ENCODE measurements at places on chromosomes 5 and 9.

DNA sequence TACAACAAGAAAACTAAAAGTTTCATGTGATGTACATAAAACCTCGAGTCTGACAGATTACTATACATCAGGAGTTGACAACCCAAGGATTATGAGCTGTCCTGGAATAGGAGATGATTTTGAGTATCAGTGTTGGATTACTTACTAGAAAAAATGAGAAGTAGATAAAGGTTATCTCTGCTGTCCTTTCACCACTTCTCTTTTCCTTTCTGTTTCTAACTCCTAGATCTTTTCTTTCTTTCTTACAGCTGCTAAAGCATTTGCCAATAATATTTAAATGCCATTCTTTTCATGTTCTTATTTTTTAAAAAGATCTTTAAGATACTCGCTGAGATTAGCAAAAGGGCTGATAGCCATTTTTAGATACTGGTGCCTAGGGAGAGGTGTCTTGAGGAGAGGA is 14.8 kb downstream of the RBM27 start:
- no peak for DNase-seq

DNA sequence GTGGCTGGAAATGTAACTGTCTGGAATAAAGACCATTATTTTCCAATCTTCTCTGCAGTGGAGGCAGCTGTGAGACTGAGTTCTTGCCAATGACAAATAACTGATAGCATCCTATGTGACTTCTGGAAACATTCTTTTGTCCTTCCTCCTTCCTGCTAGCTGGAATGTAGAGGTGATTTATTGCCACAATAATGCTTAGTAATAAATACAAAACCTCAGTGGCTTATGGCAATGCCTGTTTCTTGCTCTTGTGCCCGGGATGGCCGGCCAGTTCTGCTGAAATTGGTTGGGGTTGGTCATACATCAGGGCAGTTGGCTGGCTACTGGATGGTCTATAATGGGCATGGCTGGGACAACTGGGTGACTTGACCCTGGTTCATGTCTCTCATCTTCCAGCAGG is 12.2 kb upstream of the TEX48 start:
- peak; percentile 46 for DNase-seq

DNA sequence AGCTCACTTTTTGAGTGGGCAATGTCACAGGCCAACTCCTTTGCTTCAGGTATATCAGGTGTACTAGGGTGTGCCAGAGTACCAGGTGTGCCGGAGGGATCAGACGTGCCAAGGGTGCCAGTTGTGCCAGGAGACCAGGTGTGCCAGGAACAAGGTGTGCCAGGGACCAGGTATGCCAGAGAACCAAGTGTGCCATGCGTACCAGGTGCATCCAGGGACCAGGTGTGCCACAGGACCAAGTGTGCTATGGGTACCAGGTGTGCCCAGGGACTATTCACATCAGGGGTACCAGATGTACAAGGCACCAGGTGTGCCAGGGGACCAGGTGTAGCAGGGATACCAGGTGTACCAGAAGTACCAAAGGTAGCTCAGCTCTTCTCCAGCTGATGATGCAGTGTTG is 174.7 kb upstream of the S1PR3 start:
- no peak for DNase-seq

DNA sequence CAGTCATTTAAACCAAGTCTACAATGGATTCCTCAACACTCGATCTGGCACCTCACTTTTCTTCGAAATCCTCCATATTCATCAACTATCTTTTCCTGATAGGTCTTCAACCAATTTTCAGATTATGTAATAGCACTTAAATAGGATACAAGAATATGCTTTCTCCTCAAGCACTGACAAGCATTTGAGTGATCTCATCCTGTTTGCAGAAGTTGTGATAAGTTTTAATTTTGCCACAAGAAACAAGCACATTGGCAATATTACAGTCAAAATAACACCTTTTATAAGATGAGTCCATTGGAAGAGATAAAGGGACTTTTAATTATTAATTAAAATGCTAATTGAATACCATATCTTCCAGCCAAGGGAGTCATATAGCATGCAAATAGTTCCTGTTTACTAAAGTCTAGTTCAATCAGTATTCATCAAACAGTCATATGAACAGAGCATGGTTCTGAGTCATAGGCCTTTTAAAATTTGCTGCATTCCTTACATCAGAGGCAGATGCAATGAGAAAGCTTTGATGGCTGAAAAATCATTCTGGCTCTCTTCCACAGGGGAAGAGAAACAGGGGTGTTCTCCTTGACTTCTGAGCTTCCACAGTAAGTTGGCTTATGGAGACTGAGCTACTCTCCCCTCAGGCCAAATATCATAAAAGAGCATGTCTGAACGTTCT is 32.7 kb upstream of the ZCCHC9 start:
- peak; percentile 41 for DNase-seq

- DNase-seq, result no peak
Measured at GRCh38 chr5:95822043-95822541, 434 bp downstream of the GLRX start.

- no peak for DNase-seq
Measured at GRCh38 chr5:153558957-153559356, 68.5 kb downstream of the GRIA1 start.

GRCh38 chr5:141490271-141490670 is 1.4 kb downstream of the PCDHGC5 start:
- DNase-seq, result no peak

DNA sequence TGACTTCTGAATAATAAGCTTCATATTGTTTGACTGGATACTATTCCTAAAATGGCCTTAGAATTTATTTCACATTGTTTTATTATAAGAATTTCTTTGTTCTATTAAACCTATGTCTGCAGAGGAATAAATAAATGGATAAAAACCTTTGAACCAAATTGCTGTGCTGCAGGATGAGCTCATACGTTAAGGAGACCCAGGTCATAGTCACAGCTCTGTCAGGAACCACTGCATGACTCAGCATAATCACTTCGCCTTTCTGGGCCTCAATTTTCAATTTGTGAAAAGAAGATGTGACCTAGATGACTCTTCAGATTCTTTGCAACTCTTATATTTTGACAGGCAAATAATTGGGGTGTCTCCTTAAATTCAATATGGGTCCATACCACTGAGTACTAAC is 36.7 kb upstream of the HMHB1 start:
- DNase-seq, result no peak

- no peak for DNase-seq
Measured at GRCh38 chr5:116858705-116859333, 284.2 kb upstream of the SEMA6A start.

GRCh38 chr5:154221371-154221896 is 30.9 kb downstream of the GALNT10 start:
- DNase-seq, result peak; percentile 88

DNA sequence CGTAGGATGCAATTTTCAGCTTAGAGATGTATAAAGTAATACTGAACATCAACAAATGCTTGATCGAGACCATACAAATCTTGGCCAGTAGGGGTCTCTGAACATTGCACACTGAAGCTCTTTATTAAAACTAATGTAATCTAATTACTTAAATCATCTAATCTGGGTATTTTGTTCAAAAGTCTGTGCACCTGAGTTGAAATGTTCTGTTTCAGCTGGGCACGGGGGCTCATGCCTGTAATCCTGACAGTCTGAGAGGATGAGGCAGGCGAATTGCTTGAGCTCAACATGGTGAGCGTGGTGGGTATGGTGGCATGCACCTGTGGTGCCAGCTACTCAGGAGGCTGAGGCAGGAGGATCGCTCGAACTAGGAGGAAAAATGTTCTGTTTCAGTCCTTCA is 41.0 kb downstream of the ESM1 start:
- DNase-seq, result no peak

DNA sequence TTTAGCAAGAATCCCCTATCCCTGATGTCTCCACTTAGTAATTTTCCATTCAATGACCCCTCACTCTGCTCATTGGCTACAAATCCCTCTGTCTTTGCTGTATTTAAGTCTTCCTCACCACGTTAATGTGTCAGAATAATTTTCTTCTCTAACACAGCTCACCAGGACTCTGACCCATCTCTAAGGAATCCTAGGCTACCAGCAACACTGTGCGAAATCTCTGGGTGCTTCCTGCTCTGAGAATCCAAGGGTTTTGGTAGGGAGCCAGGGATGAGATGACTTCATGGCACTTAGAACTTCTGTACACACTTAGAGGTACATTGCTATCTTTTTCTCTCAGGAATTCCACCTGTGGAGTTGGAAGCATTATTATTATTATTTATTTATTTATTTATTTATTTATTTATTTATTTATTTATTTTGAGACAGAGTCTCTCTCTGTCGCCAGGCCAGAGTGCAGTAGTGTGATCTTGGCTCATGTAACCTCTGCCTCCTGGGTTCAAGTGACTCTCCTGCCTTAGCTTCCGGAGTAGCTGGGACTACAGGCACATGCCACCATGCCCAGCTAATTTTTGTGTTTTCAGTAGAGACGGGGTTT is 53.5 kb downstream of the FOXI1 start:
- DNase-seq, result peak; percentile 87

DNA sequence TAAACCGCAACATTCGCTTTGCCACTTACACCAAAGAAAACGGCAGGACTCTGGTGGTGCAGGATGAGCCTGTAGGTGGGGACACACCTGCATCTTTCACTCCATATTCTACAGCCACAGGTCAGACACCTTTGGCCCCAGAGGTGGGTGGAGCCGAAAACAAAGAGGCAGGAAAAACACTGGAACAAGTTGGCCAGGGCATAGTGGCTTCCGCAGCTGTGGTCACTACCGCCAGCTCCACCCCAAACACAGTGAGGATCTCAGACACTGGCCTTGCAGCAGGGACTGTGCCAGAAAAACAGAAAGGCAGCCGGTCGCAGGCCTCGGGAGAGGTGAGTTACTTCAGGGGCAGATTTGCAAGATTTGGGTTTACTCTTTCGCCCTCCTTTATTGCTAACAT is 33.8 kb downstream of the KDM3B start:
- no peak for DNase-seq

- DNase-seq, result peak; percentile 69
Measured at GRCh38 chr9:88197781-88198340, 59.6 kb upstream of the SPATA31C2 start.

DNA sequence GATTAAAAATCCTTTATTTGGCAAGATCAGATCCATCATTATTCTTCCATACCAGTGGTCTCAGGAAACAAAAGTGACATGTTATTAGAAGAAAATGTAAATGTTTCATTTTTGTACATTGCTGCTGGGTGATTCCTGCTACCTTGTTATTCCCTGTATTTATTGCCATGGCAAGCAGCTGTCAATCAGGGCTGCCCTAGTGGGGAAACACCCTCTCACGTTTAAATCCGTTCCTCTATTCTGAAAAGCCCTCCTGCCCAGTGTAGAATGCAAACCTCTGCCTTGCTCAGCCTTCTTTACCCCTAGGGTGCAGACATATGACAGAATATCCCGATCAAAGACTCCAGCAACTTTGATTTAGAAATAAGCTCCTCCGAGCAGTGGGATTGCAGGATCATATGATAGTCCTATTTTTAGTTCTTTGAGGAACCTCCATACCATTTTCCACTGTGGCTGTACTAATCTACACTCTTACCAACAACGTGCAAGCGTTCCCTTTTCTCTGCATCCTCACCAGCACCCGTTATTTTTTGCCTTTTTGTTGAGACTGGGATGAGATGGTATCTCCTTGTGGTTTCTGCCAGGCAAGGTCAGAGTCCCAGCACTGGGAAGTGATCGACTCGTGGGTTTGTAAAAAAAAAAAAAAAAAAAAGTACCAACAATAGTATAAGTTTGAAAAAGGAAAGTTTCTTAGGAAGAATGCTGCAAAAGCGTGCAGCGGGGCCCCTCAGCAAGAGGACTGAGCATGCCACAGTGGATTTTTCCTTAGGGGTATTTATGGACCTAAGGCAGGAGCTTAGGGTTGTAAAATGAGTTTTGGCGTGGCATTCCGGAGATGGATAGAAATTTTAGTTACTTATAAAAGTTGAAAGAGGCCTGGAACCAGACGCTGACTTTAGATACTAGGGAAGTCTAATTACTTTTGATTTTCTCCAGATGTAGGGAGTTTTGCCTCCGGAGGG is 66.7 kb downstream of the HRH2 start:
- DNase-seq, result no peak

- no peak for DNase-seq
Measured at GRCh38 chr9:34070606-34071324, 22.1 kb upstream of the UBAP2 start.

DNA sequence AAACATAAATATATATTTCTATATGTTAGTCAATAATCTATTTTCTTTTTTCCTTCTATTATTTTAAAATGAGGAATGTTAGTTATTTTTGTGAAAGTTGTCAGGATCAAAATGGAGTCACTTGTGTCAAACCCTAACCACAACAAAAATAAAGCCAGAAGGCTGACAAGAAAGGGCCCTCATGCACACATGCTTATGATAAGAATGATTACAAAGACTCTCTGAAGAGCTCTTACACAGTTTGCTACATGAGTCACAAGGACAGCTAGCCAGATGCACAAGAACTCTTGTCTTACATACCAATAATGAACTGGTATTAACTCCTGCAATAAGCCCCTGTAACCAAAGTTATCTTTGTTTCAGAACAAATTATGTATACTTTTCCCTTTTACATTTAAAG is 64.7 kb downstream of the GGTA1 start:
- DNase-seq, result no peak

DNA sequence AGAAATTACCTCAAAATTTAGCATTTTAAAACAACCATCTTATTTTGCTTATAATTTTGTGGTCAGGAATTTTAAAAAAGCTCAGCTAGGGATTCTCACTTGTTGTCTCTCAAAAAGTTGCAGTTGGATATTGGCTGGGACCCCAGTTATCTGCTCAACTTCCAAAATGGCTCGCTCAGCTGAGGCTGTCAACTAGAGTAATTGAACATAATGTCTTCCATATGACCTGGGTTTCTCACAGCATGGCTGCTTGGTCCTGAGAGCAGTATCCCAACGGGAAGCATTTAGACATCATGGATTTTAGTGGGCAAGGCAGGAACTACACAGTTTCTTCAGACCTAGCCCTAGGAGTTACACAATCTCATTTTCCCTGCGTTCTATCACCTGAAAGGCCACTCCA is 63.6 kb upstream of the SPEF2 start:
- DNase-seq, result no peak

- no peak for DNase-seq
Measured at GRCh38 chr9:91428436-91428835, 4.8 kb upstream of the NFIL3 start.

DNA sequence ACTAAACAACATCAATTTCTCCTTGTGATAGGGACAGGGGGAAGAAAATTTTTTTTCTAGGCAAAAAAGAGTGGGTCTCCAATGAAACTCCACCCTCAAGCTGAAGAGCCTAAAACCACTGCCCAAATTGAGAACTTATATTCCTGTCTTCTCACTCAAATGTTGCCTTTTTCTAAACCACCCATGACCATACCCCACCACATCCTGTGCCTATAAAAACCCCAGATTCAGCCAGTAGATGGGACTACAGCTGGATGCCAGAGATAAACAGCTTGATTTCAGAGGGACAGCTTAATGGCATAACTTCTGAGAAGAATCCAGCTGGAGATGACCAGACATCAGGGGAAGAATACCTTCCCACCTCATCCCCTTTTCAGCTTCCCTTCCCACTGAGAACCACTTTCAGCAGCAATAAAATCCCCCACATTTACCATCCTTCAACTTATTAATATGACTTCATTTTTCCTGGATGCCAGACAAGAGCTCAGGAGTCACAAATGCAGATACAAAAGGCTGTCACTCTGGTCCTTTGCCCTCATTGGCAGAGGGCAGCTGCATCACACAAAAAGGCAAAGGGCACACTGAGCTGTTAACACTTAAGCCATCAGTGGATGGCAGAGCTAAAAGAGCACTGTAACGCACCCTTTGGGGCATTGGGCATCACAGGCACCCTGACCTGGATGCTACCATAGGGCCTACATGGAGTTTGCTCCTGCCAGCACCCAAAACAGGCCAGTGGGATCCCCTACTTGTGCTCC is 972.5 kb upstream of the CTNND2 start:
- no peak for DNase-seq

Data from SW 1271 (cell line).